ENCODE measurements at places on chromosomes 4 and X.

- no peak for DNase-seq
Measured at GRCh38 chrX:103741879-103742278, 31.2 kb downstream of the TMEM31 start.

DNA sequence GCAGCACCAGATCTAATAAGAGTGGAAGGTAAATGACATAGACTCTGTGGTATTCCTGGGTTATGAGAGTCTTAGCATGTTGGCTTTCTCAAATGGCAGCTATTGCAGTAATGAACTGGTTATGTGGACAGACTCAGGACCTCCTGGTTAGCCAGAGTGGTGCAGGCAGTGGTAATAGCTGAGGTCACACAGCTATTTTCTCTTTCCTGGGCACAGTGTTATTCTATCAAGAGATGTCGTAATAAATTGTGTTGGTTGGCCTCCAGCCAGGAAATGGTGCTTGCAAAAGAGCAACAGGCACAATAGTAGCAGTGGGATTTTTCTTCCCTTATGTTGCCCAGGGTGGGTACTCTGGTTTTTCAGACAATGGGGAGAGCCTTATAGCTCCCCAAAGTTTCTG lies 279.2 kb upstream of the FGF16 start:
- no peak for DNase-seq

GRCh38 chr4:126779001-126779400 lies 853.8 kb upstream of the INTU start:
- DNase-seq = no peak

DNA sequence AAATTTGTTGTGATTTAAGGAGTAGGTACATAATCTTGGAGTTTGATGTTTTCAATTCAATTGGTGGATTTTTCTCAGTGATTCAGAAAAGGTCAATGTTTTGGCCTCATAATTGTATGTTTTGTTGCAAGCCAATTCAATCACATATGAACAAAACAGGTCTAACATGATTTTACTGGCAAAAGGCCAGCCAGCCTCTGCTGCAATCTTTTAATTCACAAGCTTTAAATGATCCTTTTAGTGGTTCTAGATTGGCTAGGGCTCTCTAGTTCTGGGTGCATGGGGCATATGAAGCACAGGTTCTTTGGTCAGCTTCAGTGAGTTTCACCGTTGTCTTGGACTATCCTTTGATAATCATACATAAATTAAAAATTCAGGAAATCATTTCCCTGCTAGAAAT lies 19.2 kb upstream of the SLC6A14 start:
- no peak for DNase-seq

- no peak for DNase-seq
Measured at GRCh38 chr4:123418351-123418931, 21.8 kb downstream of the SPRY1 start.

DNA sequence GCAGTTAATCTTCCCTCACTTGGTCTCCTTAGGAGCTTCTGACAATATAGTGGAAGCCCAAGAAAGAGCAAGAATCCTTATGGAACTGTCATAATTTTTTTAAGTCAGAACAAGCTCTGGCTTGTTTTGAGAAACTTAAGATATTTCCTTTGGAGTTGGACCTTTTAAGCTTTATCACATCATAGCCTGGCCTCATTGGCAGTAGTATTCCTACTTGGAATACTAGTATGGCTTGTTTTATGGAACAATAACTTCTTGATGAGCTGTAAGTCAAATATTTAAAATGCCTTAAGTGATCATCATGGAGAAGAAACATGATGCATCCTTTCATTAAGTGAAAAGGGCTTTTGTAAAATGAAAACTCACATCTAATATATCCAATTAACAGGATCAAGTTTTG lies 78.0 kb upstream of the NRK start:
- DNase-seq = no peak

GRCh38 chr4:184318852-184319251 lies 101.2 kb upstream of the ENPP6 start:
- DNase-seq = no peak

GRCh38 chr4:10180927-10181744 lies 64.5 kb upstream of the WDR1 start:
- DNase-seq = peak; percentile 36

GRCh38 chrX:122934131-122934530 lies 249.9 kb upstream of the GRIA3 start:
- DNase-seq = no peak

- no peak for DNase-seq
Measured at GRCh38 chr4:182310316-182310715, 67.1 kb downstream of the TENM3 start.

DNA sequence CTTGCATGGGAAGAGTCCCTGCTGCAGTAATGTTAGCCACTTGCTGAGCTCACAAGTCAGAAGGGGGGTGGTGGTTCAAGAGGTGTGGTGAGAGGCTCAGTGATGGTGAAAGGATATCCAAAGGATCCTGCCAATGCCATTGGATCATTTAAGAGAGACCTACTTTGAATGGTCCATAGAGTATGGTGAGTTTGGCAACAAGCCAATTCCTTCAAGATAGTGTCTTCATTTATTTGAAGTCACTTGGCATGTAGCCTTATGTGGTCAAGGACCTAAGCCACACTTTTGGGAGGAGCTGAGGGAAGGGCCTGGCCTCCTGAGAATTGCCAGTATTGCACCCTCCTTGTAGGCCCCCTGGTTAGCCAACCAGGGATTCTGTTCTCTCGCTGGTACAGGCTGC lies 87.9 kb downstream of the TSPAN7 start:
- no peak for DNase-seq

DNA sequence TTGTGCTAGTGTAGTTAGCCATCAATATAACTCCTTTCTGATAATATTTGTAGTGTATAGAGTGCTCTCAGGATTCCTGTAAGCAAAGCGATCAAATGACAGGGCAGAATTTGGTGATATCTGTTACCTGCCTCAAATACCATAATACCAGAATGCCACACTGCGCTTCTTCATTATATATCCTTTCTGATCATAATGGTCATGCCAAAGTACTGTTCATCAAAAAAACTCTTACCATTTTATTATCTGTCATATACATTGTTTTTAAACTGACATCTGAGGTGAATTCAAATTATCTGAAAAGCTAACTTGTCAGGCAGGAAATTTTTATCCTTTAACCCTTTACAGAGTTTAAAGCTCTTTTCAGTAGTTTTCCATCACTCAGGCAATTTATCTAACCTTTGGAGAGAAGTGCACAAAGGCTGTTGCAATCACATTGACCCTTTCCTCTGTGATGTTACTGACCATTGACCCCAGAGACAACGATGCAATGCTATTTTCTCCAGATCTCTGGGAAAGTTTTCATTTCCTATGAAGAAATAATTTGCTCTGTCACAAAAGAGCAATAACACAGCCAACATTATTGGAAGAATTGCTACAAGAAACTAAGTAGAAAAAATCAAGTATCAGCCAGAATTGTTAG lies 37.4 kb downstream of the UGT2B4 start:
- DNase-seq = no peak

DNA sequence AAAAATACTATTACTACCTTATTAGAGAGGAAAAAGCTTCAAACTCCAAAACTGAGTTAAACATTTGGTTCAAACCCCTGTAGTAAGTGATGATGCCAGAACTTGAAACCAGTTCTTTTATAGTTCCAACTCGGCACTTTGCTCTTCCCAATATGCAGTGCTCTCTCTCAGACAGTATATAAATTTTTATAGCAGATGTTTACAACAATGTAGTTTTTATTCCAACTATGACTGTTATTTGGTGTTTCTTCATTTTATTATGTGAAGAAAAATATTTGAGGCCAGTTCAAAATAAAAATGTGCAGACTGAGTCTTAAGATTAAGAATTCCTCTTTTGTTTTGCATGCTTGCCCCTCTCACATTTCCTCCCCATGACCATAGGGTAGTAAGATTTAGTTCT lies 2.9 kb upstream of the PPP4R3C start:
- DNase-seq = no peak

GRCh38 chr4:38905652-38906385 lies 38.2 kb downstream of the FAM114A1 start:
- DNase-seq = no peak

DNA sequence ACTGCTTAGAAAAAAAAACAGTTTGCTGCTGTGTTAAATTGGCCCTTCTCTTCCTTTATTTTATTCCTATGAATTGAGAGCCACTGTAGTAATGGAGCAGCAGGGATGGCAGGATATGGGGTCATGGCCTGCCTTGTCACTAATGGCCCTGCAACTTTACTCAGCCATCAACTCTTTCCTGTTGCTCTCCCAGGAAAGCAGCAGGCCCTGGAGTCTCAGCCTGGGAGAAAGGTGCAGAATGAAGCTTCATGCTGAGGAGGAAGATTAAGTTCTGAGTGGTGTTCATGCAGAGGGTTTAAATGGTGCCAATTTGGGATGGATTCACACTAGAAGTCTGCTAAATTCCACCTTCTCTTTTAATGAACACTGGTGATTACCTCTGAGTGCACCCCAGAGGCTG lies 285.6 kb downstream of the GPAT3 start:
- no peak for DNase-seq

DNA sequence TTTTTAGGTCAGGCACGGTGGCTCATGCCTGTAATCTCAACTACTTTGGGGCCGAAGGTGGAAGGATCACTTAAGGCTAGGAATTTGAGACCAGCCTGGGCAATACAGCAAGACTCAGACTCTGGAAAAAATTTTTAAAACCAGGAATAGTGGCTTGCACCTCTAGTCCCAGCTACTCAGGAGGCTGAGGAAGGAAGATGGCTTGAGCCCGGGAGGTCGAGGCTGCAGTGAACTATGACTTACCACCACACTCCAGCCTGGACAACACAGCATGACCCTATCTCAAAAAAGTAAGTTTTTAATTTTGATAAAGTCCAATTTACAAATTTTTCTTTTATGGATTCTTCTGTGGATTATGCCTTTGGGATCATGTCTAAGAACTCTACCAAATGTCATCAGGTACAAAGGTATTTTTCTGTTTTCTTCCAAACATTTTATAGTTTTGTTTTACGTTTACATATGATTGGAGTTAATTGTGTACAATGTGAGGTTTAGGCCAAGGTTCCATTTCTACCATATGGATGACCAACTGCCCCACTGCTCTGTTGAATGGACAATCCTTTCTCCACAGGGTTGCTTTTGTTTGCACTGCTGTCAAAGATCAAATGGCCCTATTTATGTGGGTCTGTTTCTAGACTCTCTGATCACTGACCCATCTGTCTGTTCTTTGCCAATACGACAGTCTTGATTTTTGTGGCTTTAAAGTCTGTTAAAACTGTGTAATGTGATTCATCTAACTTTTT lies 48.2 kb downstream of the CPLX1 start:
- DNase-seq = no peak

GRCh38 chrX:119009071-119009470 lies 34.7 kb downstream of the LONRF3 start:
- no peak for DNase-seq

- no peak for DNase-seq
Measured at GRCh38 chr4:15188605-15189539, 186.6 kb downstream of the CPEB2 start.

- DNase-seq = no peak
Measured at GRCh38 chr4:125187226-125188176, 127.3 kb upstream of the FAT4 start.

DNA sequence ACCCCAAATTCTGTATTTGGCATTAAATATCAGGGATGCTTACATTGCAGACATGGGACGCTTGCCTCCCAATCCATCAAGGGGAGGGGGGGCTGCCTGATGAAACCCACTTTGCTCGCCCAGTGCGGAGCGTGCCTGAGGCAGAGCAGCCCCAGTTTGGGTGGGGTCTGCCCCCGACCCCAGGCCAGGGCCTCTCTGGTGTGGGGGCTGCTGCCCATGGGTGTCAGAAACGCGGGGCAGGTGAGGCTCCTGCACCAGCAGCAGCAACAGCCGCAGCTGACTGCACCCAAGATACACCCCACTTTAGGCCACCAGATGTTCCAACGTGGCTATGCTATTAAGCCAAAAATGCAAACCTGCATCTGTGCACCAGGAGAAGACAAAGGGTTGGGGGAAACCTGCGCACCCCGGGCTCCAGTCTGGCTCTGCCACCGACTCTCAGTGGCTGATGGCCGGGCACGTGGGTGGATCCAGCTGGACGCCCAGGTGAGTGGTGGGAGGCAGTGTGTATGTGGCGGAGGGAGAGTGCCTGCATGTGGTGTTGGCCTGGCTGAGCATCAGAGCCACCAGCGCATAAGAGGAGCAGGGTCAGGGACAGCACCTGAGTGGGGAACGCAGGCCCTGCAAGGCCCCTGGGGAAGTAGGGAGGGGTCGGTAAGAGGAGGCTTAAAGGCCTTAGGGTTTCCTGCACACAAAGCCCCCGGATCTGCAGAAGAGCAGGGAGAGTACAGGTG lies 86.2 kb downstream of the ABLIM2 start:
- DNase-seq = no peak

GRCh38 chr4:2248044-2248780 lies 6.3 kb upstream of the HAUS3 start:
- DNase-seq = peak; percentile 17

DNA sequence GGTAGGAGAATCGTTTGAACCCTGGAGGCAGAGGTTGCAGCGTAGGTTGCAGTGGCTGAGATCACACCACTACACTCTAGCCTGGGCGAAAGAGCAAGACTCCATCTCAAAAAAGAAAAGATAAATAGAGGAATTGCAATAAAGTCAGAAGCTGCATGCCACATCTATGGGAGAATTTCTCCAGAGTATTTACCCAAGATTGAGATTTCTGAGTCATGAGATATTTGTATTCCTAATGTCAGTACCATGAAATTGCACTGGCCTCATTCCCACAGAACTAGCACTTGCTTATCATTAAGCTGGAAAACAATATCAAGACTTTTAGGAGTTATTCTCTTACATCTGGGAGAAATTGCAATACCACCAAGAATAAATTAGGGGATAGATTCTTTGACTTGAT lies 37.4 kb downstream of the ASIC5 start:
- DNase-seq = no peak

DNA sequence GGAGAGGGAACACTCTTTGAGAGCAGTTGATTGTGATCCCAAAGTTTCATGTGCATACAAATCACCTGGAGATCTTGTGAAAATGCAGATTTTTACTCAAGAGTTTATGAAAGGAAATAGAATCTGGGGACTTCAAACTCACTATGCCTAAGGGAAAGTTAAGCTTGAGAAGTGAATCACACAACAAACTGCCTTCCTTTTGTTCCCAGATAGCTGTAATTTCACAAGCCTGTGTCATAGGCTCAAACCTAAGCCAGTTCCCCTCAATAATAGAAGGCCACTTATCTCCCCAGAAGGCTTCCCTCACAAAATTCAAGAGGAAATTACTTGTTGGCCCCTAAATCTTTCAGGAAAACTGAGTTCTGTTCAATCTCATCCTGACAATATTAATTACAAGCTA lies 132.8 kb upstream of the MAGEB16 start:
- no peak for DNase-seq

Data from GM13977 (cell line).